ENCODE measurements at places on chromosomes 5 and 9. TPM values are rescaled to one million over a fixed set of nuclear protein-coding genes. Genes with fewer than 3 reads are reported as not detected.

- no peak for DNase-seq
Observed at GRCh38 chr5:17317473-17317872, 100.0 kb downstream of the BASP1 start.

- no peak for DNase-seq
Observed at GRCh38 chr5:123868267-123868666, 356.3 kb downstream of the CSNK1G3 start.

GRCh38 chr5:149174847-149175234 is 33.5 kb downstream of the ABLIM3 start:
- DNase-seq: no peak

DNA sequence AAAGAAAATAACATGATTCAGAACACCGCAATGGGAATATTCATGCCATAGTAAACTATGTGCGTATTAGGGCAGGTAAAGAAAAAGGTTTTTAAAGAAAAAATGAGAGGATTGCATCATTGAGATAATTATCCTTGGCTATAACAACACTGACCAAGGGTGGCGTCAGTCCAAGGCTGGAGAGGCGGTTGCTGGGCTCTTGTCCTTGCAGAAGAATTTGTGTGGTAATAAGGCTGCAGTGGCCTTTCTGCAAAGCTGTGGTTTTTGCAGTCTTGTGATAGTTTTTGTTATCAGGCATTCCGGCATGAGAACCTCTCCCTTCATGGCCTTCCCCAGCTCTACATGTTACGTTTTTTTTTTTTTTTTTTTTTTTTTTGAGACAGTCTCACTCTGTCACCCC is 14.0 kb downstream of the BOD1 start:
- peak; percentile 42 for DNase-seq

DNA sequence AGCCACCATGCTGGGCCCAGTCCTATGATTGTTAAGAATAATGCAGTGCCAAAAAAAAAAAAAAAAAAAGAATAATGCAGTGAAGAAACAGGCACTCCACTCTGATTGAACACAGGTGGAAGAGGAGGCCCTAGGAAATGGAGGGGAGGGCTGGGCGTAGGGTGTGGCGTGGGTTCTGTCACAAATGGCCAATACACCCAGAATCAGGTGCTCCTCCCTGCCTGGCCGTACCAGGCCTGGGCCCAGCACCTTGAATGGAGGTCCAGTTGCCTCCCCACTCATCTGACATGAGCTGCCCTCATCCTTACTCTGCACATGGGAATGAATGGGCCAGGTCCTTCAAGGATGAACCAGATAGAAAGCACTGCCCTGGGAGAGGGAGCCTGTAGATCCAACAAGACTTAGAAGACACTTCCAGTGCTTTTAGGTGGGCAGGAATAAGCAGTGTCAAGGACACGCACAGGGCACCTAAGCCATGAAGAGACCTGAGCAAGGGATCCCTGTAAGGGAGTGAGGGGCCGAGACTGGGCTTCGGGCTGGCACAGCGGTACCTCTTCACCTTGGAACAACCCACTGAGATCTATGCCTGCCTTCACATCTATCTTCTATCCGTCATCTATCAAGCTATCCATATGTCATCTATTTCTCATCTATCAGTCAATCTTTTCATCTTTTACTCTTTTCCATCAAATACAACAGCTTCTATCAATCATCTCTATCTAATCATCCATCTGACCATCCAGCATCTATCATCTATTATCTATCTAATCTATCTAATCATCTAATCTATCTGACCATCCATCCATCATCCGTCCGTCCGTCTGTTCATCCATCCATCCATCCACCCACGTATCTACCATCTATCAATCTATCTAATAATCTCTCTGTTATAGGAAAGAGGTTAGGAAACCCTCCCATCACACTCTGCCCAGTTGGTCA is 15.9 kb downstream of the NINJ1 start:
- DNase-seq: no peak

SEC24A gene
- 15.9 TPM for total RNA-seq

S1PR3 gene
- total RNA-seq: 25.3 TPM

FOXD4L4 gene
- not detected for total RNA-seq

Measured in left cardiac atrium (tissue), 4 donors.